ENCODE measurements at places on chromosomes 1 and 21.

- no peak for DNase-seq
- no peak overlapping the region for H3K4me3 ChIP-seq
- no peaks in the 10 kb centered on the region for H3K36me3 ChIP-seq
- no peaks in the 10 kb centered on the region for H3K27me3 ChIP-seq
These were observed 115.0 kb upstream of the BACE2 start for GRCh38 chr21:41052820-41053555.

- H3K36me3 ChIP-seq: no peaks in the 10 kb centered on the region
- H3K27ac ChIP-seq: no peak overlapping the region
- DNase-seq: no peak
- H3K4me1 ChIP-seq: no peaks in the 10 kb centered on the region
- no peak overlapping the region for H3K4me3 ChIP-seq
These were observed 23.6 kb downstream of the POU2F1 start for GRCh38 chr1:167244244-167244643.

GRCh38 chr1:12778907-12779306, 5.4 kb downstream of the PRAMEF12 start:
- H3K36me3 ChIP-seq: no peaks in the 10 kb centered on the region
- H3K4me3 ChIP-seq: no peak overlapping the region
- DNase-seq: no peak
- H3K27ac ChIP-seq: no peak overlapping the region
- no peaks in the 10 kb centered on the region for H3K4me1 ChIP-seq
- no peaks in the 10 kb centered on the region for H3K27me3 ChIP-seq

GRCh38 chr1:201505503-201505890, 1.4 kb downstream of the CSRP1 start:
- peaks cover 16% of the 10 kb centered on the region for H3K4me1 ChIP-seq
- H3K27ac ChIP-seq: no peak overlapping the region
- H3K36me3 ChIP-seq: no peaks in the 10 kb centered on the region
- no peaks in the 10 kb centered on the region for H3K27me3 ChIP-seq
- no peak for DNase-seq

GRCh38 chr1:240462766-240463395, 149.1 kb downstream of the GREM2 start:
- H3K36me3 ChIP-seq: no peaks in the 10 kb centered on the region
- H3K4me1 ChIP-seq: no peaks in the 10 kb centered on the region
- no peaks in the 10 kb centered on the region for H3K27me3 ChIP-seq
- H3K27ac ChIP-seq: no peak overlapping the region

DNA sequence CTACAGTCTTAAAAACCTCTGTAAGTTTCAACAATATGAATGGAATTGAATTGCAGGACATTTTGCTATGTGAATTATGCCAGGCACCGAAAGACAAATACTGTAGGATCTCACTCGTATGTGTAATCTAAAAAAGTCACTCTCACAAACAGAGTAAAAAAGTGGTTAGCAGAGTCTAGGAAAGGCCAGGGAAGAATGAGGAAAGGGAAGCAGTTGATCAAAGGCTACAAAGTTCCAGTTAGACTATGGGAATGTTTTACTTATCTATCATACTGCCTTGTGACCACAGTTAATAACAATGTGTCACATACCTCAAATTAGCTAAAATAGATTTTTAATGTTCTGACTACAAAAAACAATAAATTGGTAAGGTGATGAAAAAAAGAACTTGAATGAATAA, 565.4 kb upstream of the BRINP3 start:
- H3K4me1 ChIP-seq: no peaks in the 10 kb centered on the region
- no peak overlapping the region for H3K27ac ChIP-seq
- H3K4me3 ChIP-seq: no peak overlapping the region
- H3K36me3 ChIP-seq: no peaks in the 10 kb centered on the region
- H3K27me3 ChIP-seq: no peaks in the 10 kb centered on the region

- H3K36me3 ChIP-seq: no peaks in the 10 kb centered on the region
- no peaks in the 10 kb centered on the region for H3K4me1 ChIP-seq
These were observed 8.6 kb upstream of the MRPL39 start for GRCh38 chr21:25615880-25616279.

DNA sequence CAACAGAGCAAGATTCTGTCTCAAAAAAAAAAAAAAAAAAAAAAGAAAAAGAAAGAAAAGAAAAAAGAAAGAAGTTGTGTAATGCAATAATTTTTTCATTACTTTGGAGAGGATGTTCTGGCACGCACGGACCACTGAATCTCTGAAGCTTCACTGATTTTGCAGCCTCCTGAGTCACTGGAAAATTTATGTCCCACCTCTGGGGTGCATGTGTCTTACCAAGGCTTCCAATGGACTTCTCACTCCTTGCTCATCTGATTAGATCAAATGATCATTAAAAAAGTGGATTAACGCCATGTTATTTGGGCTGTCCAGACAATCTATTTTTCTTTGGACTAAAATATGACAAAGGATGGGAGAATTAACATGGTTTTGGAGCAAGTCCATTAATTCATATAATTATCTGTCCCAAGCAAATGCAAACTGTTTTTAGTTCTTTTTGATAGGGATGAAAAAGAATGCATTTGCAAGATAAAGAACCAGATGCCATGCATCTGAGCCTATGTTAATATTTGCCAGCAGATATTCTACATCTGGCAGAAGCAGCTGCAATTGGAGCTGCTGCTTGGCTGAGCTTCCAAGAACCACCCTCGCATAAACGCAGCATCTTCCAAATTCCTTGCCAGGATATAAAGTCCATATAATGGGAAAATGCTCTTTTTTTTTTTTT, 10.1 kb upstream of the MAP1LC3C start:
- no peak for DNase-seq
- no peaks in the 10 kb centered on the region for H3K36me3 ChIP-seq
- H3K4me3 ChIP-seq: no peak overlapping the region
- no peak overlapping the region for H3K27ac ChIP-seq
- H3K4me1 ChIP-seq: no peaks in the 10 kb centered on the region

DNA sequence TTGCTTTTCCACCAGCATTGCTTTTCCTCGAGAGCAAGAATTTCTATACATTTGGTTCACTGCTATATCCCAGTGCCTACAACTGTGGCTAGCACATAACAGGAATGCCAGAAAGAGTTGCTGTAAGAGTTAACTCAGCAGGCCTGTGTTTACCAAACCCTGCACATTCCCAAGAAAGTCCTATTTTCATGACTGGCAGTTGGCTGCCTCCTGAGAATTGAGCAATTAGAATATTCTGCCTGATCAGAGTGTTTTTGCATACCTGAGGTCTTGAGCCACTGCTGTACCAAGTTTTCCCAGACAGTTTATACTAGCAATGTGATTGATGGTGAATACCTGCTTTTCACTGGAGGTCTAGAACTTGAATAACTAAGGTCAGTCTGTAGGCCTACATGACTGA, 2.7 kb upstream of the GNPAT start:
- DNase-seq: no peak
- H3K4me3 ChIP-seq: no peak overlapping the region
- no peak overlapping the region for H3K27ac ChIP-seq
- no peaks in the 10 kb centered on the region for H3K27me3 ChIP-seq
- peaks cover 21% of the 10 kb centered on the region for H3K4me1 ChIP-seq

DNA sequence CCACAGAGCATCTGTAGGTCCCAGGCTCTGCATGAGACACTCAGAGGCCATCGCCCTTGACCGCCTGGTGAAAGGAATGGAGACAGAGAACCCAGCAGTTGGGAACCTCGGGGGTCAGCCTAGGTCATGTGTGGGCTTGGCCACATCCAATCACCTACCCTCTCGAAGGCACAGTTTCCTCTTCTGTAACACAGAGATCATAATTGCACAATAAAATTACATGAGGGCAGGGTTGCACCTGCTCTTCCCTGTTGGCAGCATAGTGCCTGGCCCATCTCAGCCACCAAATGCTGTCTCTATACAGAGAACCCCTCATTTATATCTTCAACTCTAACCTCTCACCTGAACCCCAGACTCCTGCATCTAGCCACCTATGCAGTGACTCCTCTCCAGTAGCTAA, 418.1 kb upstream of the VAMP3 start:
- no peaks in the 10 kb centered on the region for H3K4me1 ChIP-seq
- no peak for DNase-seq
- H3K27me3 ChIP-seq: peaks cover 33% of the 10 kb centered on the region
- no peak overlapping the region for H3K4me3 ChIP-seq
- no peak overlapping the region for H3K27ac ChIP-seq

DNA sequence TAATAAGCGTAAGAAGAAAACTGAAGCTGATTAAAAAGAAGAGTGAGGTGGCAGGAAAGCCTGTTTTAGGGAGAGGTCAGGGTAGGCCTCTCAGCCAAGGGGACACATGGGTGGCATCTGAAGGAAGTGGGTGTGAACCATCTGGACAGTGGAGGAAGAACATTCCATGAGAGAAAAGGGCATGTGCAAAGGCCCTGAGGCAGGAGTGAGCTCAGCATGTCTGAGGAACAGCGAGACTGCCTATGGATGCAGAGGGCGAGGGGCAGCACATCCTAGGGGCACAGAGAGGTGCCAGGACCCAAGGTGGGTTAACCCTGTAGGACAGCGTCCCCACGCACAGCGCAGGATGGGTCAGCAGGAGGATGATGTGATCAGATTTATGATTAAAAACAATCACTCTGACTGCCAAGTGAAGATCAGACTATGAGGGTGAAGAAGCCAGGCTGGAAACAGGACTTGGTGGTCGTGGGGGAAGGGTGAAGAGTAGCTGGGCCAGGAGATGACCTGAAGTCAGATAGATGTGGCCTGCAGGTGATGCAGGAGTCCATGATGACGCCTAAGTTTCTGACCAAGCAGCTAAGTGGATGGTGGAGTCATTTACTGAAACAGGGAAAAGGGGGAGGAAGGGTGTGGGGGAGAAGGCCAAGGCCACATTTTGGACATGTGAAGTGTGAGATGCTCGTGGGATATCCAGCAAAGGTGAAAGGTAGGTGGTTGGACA, 37.9 kb downstream of the PABPC4 start:
- no peak overlapping the region for H3K27ac ChIP-seq
- H3K36me3 ChIP-seq: peaks cover 33% of the 10 kb centered on the region
- H3K27me3 ChIP-seq: no peaks in the 10 kb centered on the region
- DNase-seq: no peak

DNA sequence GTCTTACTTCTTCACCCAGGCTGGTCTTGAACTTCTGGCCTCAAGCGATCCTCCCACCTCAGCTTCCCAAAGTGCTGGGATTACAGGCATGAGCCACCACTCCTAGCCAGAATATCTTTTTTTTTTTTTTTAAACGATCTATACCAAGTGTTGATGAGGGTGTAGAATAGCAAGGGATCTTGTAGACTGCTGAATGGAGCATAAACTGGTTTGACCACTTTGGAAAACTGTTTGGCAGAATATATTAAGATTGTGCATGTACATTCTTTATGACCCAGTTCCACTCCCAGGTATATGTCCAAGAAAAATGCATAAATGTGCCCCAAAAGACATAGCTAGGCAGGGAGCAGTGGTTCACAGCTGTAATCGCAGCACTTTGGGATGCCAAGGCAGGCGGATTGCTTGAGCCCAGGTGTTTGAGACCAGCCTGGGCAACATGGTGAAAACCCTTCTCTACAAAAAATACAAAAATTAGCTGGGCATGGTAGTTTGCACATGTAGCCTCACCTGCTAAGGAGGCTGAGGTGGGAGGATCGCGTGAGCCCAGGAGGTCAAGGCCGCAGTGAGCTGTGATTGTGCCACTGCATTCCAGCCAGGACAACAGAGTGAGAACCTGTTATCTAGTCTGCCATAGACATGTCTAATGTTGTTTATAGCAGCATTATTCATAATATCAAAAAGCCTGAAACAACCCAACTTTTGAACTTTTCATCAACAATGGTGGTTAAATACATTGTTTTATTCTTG, 184.0 kb downstream of the VPS13D start:
- H3K36me3 ChIP-seq: no peaks in the 10 kb centered on the region
- H3K27ac ChIP-seq: no peak overlapping the region
- H3K4me1 ChIP-seq: no peaks in the 10 kb centered on the region
- H3K27me3 ChIP-seq: no peaks in the 10 kb centered on the region

- peaks cover 2% of the 10 kb centered on the region for H3K4me1 ChIP-seq
- H3K27me3 ChIP-seq: no peaks in the 10 kb centered on the region
- no peak for DNase-seq
- H3K27ac ChIP-seq: no peak overlapping the region
- no peak overlapping the region for H3K4me3 ChIP-seq
These were observed 96.6 kb downstream of the CDC7 start for GRCh38 chr1:91597215-91597614.

DNA sequence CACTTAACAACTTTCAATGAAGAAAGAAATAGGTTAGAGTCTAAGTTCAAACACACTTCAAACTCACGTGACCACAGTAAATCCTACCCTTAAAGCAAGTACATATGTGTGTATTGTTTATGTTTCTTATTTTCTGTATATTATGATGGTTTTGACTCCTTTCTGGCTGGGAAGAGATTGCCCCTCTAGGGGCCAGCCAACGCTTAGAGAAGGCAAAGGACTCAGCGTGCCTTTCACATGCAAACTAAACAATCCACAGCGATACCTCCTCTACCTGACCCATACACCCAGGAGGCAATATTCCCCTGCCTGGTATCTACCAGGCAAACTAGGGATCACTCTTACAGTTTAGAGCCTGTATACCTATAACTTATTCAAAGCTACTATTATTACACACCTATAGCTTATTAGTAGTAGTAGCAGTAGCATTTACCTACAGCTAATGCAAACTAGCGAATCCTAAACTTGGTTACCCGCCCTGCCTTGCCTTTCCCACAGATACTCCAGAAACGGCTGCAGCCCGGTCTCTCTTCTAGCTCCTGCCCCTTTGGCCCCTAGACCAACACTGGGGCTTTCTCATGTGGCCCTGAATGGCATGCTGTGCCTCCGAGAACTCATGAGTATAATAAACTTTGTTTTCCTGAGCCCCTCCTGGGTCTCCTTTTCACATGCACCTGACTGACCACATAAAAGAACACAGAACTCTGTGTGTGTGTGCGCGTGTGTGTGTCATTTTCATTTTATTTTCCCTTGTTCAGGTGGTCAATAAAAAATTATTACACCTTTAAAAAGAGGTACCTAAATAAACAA, 14.0 kb downstream of the NRIP1 start:
- no peaks in the 10 kb centered on the region for H3K27me3 ChIP-seq
- H3K4me1 ChIP-seq: peaks cover 49% of the 10 kb centered on the region
- H3K4me3 ChIP-seq: no peak overlapping the region

DNA sequence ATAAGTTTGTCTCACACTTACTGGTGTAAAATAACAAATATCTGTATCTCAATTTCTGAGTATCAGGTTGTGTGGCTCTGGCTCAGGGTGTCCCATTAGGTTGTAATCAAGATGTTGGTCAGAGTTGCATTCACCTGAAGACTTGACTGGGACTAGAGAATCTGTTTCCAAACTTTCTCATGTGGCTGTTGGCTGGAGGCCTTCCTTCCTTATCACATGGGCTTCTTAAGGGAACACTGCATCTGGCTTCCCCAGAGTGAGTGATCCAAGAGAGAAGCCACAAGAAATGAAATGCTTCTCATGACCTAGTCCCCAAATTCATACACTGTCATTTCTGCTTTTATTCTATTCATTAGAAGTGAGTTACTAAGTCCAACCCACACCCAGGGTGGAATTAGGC, 568.4 kb upstream of the CAMK1G start:
- H3K4me3 ChIP-seq: no peak overlapping the region
- no peak for DNase-seq
- no peaks in the 10 kb centered on the region for H3K4me1 ChIP-seq
- H3K36me3 ChIP-seq: no peaks in the 10 kb centered on the region
- no peak overlapping the region for H3K27ac ChIP-seq
- H3K27me3 ChIP-seq: no peaks in the 10 kb centered on the region

GRCh38 chr1:117712621-117713020, 106.8 kb downstream of the TENT5C start:
- no peaks in the 10 kb centered on the region for H3K4me1 ChIP-seq
- no peak overlapping the region for H3K27ac ChIP-seq
